Thoracic aorta endothelial cell (primary cell): ENCODE measurements at places on chromosomes 12 and 14. TPM values are rescaled to one million over a fixed set of nuclear protein-coding genes. Genes with fewer than 3 reads are reported as not detected.

Gene ATL1
- 1.2 and 2.5 TPM in 2 replicates for total RNA-seq

Gene NXPH4
- 0.13 and 0.14 TPM in 2 replicates for total RNA-seq

Gene ACOT6
- not detected in 2 replicates for total RNA-seq

Gene CLEC9A
- total RNA-seq, result not detected in 2 replicates

Gene C14orf132
- 3.2 and 6.0 TPM in 2 replicates for total RNA-seq

Gene RNASE4
- total RNA-seq, result 7.4 and 7.5 TPM in 2 replicates

Gene DRAM1
- total RNA-seq, result 44.7 and 57.1 TPM in 2 replicates

Gene RNFT2
- 4.8 and 6.0 TPM in 2 replicates for total RNA-seq
